ENCODE measurements at places on chromosomes 6 and 20.

GRCh38 chr20:53321596-53321995 lies 272.0 kb downstream of the ZNF217 start:
- H3K27me3 ChIP-seq: no peaks in the 10 kb centered on the region
- no peak for DNase-seq
- H3K4me3 ChIP-seq: no peak overlapping the region
- no peaks in the 10 kb centered on the region for H3K4me1 ChIP-seq
- no peak overlapping the region for H3K27ac ChIP-seq
- no peaks in the 10 kb centered on the region for H3K36me3 ChIP-seq

DNA sequence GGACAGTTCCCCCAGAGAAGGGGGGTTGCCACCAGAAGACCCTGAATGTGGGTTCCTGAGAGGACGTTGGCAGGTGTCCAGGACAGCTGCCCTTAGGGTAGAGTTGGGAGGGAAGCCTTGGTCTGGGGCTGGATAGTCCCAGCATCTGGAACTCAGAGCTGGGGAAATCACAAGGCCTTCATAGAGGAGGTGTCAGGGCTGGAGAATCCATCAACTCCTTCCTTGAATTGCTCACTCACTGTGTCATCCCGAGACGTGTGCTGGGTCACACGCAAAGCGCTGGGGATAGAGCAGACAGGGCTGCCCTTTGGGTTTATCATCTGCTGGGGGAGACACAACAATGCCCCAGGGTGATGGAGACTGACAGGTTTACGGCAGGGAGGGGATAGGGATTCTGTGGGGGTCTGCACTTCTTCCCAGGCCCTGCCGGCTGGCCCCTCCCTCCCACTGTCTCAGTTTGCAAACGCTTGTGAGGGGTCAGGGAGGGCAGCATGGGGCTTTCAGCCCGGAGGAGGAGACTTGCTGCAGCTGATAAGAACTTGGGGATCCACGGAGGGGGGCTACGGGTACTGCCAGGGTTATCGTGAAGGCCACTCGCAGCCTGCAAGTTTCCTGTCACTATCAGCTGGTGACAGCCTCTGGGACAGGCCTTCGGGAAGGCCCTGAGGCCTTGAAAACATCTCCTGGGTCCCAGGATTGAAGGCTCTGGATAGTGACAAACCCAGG lies 18.6 kb downstream of the RBM38 start:
- H3K4me1 ChIP-seq: no peaks in the 10 kb centered on the region
- peaks cover 57% of the 10 kb centered on the region for H3K36me3 ChIP-seq
- H3K27me3 ChIP-seq: no peaks in the 10 kb centered on the region
- DNase-seq: no peak

GRCh38 chr20:53894707-53895384 lies 175.5 kb downstream of the BCAS1 start:
- no peak overlapping the region for H3K27ac ChIP-seq
- no peaks in the 10 kb centered on the region for H3K36me3 ChIP-seq
- no peaks in the 10 kb centered on the region for H3K27me3 ChIP-seq
- peaks cover 33% of the 10 kb centered on the region for H3K4me1 ChIP-seq
- peak overlapping the region; percentile 8 for H3K4me3 ChIP-seq

- H3K27me3 ChIP-seq: no peaks in the 10 kb centered on the region
- H3K36me3 ChIP-seq: no peaks in the 10 kb centered on the region
- H3K4me3 ChIP-seq: no peak overlapping the region
- peak overlapping the region; percentile 40 for H3K27ac ChIP-seq
- H3K4me1 ChIP-seq: peaks cover 15% of the 10 kb centered on the region
Observed at GRCh38 chr6:129233458-129234134, 350.7 kb downstream of the LAMA2 start.

GRCh38 chr6:69673298-69673697 lies 123.5 kb downstream of the LMBRD1 start:
- no peak overlapping the region for H3K27ac ChIP-seq
- no peak for DNase-seq
- H3K4me3 ChIP-seq: no peak overlapping the region
- no peaks in the 10 kb centered on the region for H3K27me3 ChIP-seq
- peaks cover 42% of the 10 kb centered on the region for H3K36me3 ChIP-seq

DNA sequence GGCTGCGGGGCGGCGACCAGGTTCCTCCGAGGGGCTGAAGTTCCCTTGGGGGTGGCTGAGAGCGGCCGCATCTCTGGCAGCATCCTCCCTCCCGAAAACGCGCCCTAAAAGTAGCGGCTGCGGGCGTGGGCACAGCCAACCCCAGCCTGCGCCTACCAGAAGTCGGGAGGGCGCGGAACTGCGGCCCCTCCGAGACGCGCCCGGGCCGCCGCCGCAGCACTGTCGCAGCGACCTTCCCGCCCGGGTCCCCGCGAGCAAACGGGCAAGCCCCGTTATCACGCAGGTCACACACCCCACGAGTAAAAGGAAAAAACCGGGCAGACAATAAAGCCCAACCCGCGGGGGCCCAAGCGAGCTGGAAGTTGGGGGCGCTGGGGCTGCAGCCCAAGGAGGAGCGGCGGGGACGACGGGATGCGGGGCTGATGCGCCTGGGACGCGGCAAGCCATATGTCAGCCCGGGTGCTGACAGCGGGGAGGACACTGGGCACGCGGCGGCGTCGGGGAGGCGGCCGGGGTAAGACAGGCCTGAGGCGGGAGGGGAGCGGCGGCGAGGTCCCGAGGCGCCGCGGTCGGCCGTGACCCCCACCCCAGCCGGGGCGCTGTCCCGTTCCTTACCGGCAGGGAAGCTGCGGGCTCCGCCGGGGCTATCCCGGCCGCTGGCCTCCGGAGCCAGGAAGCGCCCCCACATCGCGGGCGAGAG lies 659 bp downstream of the CEP85L start:
- H3K27ac ChIP-seq: peak overlapping the region; percentile 86
- H3K27me3 ChIP-seq: no peaks in the 10 kb centered on the region
- H3K4me3 ChIP-seq: peak overlapping the region; percentile 67
- no peak for DNase-seq
- peaks cover 12% of the 10 kb centered on the region for H3K4me1 ChIP-seq

DNA sequence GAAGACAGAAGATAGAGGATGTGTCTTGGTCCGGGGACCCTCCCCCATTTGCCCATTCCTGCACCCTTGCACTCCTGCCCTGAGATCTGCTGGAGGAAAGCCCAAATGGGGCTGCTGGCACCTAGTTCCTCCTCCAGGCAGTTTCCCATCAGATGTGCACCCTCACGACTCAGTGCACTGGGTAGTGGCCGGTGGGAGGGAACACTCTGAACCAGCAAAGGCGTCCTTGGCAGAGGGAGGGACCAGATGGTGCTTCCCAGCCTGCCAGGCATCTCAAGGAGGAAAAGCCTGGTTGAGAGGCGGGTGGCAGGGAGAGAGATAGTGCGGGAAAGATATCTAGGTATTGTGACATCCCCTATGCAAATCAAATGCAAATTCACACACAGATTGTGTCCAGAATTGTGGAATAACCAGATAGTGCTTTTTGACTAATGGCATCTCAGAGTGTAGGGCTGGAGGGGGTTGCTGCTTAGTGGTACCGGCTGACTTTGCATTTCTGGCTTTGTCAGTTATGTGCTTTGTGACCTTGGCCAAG lies 19.5 kb downstream of the TMEM151B start:
- no peak for DNase-seq
- H3K36me3 ChIP-seq: no peaks in the 10 kb centered on the region
- H3K27ac ChIP-seq: no peak overlapping the region
- no peak overlapping the region for H3K4me3 ChIP-seq
- no peaks in the 10 kb centered on the region for H3K4me1 ChIP-seq

DNA sequence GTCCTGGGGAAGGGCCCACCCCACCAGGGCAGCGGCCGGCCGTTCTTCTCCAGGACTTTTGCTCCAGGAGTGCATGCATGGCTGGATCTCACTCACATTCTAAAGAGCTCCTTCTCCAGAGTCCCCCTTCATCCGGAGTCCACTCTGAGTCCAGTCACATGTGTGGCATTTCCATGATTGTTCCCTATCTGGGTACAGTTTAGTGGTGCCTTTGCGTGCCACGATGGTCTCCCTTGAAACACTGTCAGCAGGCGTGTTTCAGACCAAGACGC lies 20.9 kb downstream of the OSBPL2 start:
- no peaks in the 10 kb centered on the region for H3K4me1 ChIP-seq
- no peaks in the 10 kb centered on the region for H3K27me3 ChIP-seq
- H3K27ac ChIP-seq: no peak overlapping the region
- DNase-seq: no peak
- no peak overlapping the region for H3K4me3 ChIP-seq
- H3K36me3 ChIP-seq: peaks cover 72% of the 10 kb centered on the region

GRCh38 chr6:75621846-75622245 lies 20.2 kb downstream of the SENP6 start:
- no peak overlapping the region for H3K4me3 ChIP-seq
- H3K4me1 ChIP-seq: peaks cover 29% of the 10 kb centered on the region
- no peak for DNase-seq
- no peak overlapping the region for H3K27ac ChIP-seq
- no peaks in the 10 kb centered on the region for H3K27me3 ChIP-seq

- H3K27ac ChIP-seq: no peak overlapping the region
- H3K36me3 ChIP-seq: no peaks in the 10 kb centered on the region
- no peak for DNase-seq
- H3K4me3 ChIP-seq: no peak overlapping the region
Observed at GRCh38 chr6:12557765-12558164, 158.8 kb upstream of the PHACTR1 start.

- no peaks in the 10 kb centered on the region for H3K27me3 ChIP-seq
- H3K4me3 ChIP-seq: no peak overlapping the region
- no peaks in the 10 kb centered on the region for H3K4me1 ChIP-seq
- no peak overlapping the region for H3K27ac ChIP-seq
Observed at GRCh38 chr20:33081411-33082154, 2.1 kb downstream of the BPIFB4 start.

DNA sequence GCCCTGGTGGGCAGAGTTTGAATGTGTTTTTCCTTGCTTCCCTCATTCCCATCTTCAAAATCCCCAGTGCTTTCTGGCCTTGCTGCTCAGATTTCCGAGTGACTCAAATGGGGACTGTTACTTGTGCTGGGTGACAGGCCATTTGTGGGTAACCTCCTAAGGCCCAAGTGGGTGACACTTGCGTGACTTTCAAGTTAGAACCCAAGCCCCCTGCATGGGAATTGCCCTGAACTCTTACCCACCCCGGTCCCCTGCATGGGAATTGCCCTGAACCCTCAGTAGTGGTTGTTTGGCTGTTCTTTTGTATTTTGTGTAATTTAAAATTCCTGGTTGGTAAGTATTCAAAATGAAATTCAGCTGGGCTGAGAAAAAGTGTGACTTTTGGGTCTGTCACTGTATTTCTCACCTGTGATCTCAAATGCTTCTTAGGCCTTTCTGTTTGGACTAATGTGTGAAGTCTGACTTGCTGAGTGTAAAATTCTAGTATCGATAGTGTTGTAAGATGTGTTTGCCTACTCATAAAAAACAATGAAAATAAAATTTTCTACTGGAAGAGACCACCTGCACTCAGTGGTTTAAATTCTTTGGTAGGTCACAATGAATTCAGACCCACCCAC lies 12.4 kb upstream of the RBM38 start:
- H3K27me3 ChIP-seq: no peaks in the 10 kb centered on the region
- no peak overlapping the region for H3K27ac ChIP-seq
- no peaks in the 10 kb centered on the region for H3K4me1 ChIP-seq
- H3K36me3 ChIP-seq: no peaks in the 10 kb centered on the region

- no peaks in the 10 kb centered on the region for H3K27me3 ChIP-seq
- DNase-seq: no peak
- no peak overlapping the region for H3K4me3 ChIP-seq
- no peak overlapping the region for H3K27ac ChIP-seq
- no peaks in the 10 kb centered on the region for H3K4me1 ChIP-seq
Observed at GRCh38 chr6:20936949-20937348, 402.7 kb downstream of the CDKAL1 start.

DNA sequence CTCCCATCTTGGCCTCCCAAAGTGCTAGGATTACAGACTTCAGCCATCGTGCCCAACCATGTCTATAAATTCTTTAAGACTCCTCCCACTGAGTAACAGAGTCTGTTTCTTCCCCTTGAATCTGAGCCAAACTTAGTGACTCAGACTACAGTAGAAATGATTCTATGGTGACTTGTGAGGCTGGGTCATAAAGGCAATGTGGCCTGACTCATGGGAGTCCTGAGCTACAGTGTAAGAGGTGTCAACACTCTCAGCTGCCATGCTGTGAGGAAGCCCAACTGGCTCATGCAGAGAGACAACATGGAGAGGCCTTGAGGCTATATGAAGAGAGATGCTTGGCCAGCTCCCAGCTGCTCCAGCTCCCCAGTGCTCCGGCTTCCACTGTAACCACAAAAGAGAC lies 5.2 kb upstream of the NRSN2 start:
- no peaks in the 10 kb centered on the region for H3K36me3 ChIP-seq
- H3K27me3 ChIP-seq: no peaks in the 10 kb centered on the region
- peaks cover 3% of the 10 kb centered on the region for H3K4me1 ChIP-seq
- H3K4me3 ChIP-seq: no peak overlapping the region
- no peak for DNase-seq
- H3K27ac ChIP-seq: no peak overlapping the region

- no peak overlapping the region for H3K4me3 ChIP-seq
- no peaks in the 10 kb centered on the region for H3K36me3 ChIP-seq
- DNase-seq: peak; percentile 53
- H3K4me1 ChIP-seq: peaks cover 16% of the 10 kb centered on the region
- H3K27me3 ChIP-seq: no peaks in the 10 kb centered on the region
Observed at GRCh38 chr6:36701401-36701991, 3.9 kb downstream of the RAB44 start.
